ENCODE measurements at places on chromosomes 7 and 10.

DNA sequence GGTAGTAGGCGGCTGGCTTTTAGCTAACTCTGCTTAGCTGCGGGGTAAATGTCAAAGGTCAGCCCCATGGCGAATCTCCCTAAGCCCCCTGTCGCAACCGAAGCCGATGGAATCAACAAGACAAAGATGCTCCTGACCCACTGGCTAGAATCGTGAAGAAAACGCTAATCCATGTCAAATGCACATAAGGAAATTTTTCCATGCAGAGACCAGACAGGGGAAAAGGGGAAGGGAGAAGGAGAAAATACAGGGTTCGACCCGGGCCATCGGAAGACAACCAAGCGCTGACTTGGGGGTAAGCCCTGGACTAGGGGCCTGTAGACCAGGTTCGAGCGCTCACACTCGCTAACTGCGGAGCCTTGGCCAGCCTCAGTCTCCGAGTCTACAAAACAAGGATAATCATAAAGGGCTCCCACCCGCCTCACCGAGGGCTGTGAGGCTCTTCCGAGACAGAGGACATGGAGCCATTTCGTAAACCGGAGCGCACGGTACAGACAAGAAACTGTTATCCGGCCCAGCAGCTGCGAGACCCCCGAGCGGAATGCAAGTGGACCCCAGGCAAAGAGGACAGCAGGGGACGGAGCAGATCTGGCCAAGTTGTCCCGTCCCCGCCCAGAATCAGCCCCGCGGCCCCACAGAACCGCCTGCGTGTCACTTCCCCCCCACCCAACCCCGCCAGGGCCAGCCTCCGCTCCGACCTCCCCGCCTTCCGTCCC lies 507 bp downstream of the SAR1A start:
- no peak for DNase-seq

GRCh38 chr7:159039716-159040115 lies 105.0 kb downstream of the VIPR2 start:
- DNase-seq = no peak

DNA sequence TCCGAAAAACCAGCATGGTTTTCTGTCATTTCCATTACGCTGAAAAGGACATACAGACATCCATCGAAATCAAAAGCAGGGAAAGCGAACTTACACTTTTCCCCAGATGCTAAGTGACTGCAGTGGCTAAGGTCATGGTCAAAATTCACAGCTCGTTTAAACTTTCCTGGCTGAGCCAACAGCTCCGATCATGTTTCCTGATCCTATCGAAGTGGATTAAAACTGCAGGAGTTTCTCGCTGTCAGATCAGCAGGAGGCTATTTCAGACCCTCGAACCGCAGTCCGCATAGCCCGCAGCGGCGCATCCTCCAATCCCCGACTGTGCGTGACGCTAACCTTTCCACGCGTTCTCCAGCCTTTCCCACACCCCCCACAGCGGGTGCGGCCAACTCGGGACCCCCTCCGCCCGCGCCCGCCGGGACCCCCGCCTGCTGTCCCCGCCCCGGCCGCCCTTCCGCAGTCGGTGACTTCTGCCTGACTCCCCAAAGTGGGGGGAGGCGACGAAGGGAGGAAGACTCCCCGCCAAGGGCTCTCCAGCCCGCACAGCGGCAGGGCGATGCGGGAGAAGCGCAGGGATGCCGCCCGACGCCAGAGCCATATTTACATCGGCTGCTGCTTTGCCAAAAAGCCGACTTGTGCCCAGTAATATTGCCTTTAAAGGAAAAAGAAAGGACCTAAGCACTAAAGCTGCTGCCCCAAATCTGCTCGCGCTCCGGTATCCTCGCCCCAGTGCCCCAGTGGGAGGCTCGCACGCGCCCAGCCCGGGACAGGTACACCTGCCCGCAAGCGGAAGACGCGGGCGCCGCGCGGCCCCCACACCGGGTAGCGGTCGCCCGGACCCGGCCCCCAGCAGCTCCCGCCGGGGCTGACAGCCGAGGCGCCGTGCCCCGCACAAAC lies 1.2 kb downstream of the PIP4K2A start:
- peak; percentile 36 for DNase-seq

DNA sequence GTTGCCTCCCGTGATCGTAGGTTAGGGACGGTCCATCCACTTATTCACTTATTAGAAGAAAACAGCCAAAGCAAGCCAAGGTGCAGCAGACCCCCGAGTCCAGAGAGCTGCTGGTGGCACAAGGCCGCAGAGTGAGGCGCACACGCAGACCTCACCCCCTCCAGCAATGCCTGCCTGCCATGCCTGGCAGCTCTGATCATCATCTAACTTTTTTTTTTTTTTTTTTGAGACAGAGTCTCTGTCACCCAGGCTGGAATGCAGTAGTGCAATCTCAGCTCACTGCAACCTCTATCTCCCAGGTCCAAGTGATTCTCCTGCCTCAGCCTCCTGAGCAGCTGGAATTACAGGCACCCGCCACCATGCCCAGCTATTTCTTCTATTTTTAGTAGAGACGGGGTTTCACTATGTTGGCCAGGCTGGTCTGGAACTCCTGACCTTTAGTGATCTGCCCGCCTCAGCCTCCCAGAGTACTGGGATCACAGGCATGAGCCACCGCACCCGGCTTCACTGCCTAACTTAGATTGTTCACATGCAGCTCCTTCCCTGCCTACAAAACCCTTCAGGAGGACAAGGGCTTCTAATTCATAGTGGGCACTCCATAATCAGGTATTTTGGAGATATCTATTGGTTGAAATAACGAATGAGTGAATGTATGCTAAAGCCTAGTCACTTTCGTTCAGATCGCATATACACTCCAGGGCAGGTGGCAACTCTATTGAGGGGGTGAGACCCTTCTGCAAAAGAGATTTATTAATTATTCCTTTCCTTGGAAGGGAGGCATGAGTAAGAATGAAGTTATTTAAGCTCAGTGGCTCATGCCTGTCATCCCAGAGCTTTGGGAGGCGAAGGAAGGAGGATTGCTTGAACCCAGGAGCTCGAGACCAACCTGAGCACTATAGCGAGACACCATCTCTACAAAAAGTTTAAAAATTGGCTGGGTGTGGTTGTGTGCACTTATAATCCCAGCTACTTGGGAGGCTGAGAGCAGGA lies 15.9 kb downstream of the TRIM56 start:
- DNase-seq = no peak

GRCh38 chr10:113858541-113858940 lies 4.1 kb downstream of the NHLRC2 start:
- peak; percentile 23 for DNase-seq

GRCh38 chr10:110399106-110399964 lies 94.6 kb upstream of the SMNDC1 start:
- DNase-seq = peak; percentile 99

GRCh38 chr7:42380401-42380800 lies 143.4 kb upstream of the GLI3 start:
- DNase-seq = peak; percentile 44

DNA sequence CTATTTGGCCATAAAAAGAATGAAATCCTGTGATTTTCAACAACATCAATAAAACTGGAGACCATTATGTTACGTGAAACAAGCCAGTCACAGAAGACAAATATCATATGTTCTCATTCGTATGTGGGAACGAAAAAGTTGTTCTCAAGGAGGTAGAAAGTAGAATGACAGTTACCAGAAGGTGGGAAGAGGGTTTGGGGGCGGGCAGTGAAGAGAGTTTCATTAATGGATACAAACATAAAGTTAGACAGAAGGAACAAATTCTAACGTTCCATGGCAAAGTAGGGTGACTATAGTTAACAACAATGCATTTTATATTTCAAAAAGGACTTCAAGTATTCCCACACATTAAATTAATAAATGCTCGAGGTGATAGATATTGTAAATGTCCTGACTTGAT lies 97.4 kb downstream of the ZPBP start:
- DNase-seq = no peak
